Neural cell (in vitro differentiated cells): ENCODE measurements at places on chromosomes 7 and 10. TPM values are rescaled to one million over a fixed set of nuclear protein-coding genes. Genes with fewer than 3 reads are reported as not detected.

AS3MT gene
- 16.9 and 17.6 TPM in 2 replicates for polyA plus RNA-seq

SFRP5 gene
- polyA plus RNA-seq: 0.92 and 1.2 TPM in 2 replicates

TMEM140 gene
- polyA plus RNA-seq: 0.15 TPM in 1 of 2 replicates, not detected in the other

CLDN3 gene
- not detected in 2 replicates for polyA plus RNA-seq

LIPJ gene
- polyA plus RNA-seq: 0.15 and 0.16 TPM in 2 replicates

CTNNA3 gene
- polyA plus RNA-seq: 0.06 and 0.14 TPM in 2 replicates

TLL2 gene
- 0.11 and 0.30 TPM in 2 replicates for polyA plus RNA-seq

TSPAN12 gene
- polyA plus RNA-seq: 2.2 and 3.5 TPM in 2 replicates

PRSS37 gene
- not detected in 2 replicates for polyA plus RNA-seq

DLD gene
- 142 and 214 TPM in 2 replicates for polyA plus RNA-seq

UCN3 gene
- polyA plus RNA-seq: not detected in 2 replicates

TLX1 gene
- polyA plus RNA-seq: not detected in 2 replicates

PSMG3 gene
- 50.6 and 54.1 TPM in 2 replicates for polyA plus RNA-seq

TRDMT1 gene
- polyA plus RNA-seq: 21.7 and 25.4 TPM in 2 replicates

KNDC1 gene
- polyA plus RNA-seq: 4.3 and 11.8 TPM in 2 replicates

OPALIN gene
- polyA plus RNA-seq: not detected in 2 replicates
